ENCODE measurements at places on chromosomes 1 and 21. TPM values are rescaled to one million over a fixed set of nuclear protein-coding genes. Genes with fewer than 3 reads are reported as not detected.

Gene ELAVL4
- total RNA-seq, result 91.4 TPM

Gene ARHGEF16
- 0.16 TPM for total RNA-seq

Gene GBP1
- 1.9 TPM for total RNA-seq

Gene AMY1A
- total RNA-seq, result not detected

Gene GPR37L1
- 1.1 TPM for total RNA-seq

Gene TFF2
- not detected for total RNA-seq

Gene PKLR
- not detected for total RNA-seq

Gene KRTAP11-1
- not detected for total RNA-seq

Gene NASP
- 87.5 TPM for total RNA-seq

Gene SPATA17
- total RNA-seq, result 4.7 TPM

Gene TTLL7
- 215 TPM for total RNA-seq

Gene KPRP
- not detected for total RNA-seq

Gene S100A13
- total RNA-seq, result 5.3 TPM

Gene C1orf141
- not detected for total RNA-seq

Gene ZFP69B
- total RNA-seq, result 22.0 TPM

Gene OR2T33
- not detected for total RNA-seq

Gene KCNJ15
- under 0.01 TPM for total RNA-seq

Gene CFAP126
- total RNA-seq, result 0.31 TPM

Gene ODR4
- total RNA-seq, result 71.0 TPM

Gene DLGAP3
- 3.1 TPM for total RNA-seq

Gene ITGB3BP
- total RNA-seq, result 36.8 TPM

Gene OLFM3
- 32.4 TPM for total RNA-seq

Gene CLCA2
- under 0.01 TPM for total RNA-seq

Gene PLA2G2C
- not detected for total RNA-seq

Gene NTRK1
- total RNA-seq, result not detected

Gene C1orf116
- not detected for total RNA-seq

Gene LRRC38
- total RNA-seq, result not detected

Gene PPIAL4G
- 0.31 TPM for total RNA-seq

Gene VAV3
- total RNA-seq, result 2.8 TPM

Gene S100A8
- 3.9 TPM for total RNA-seq

Gene OR6Y1
- not detected for total RNA-seq

Gene KRTAP10-2
- total RNA-seq, result not detected

Gene PER3
- total RNA-seq, result 3.3 TPM

Gene MAP1LC3C
- total RNA-seq, result 0.78 TPM

Gene RHBDL2
- total RNA-seq, result not detected

Gene PTPRF
- 37.6 TPM for total RNA-seq

Gene ZBTB8A
- total RNA-seq, result 38.1 TPM

Gene RALGPS2
- total RNA-seq, result 91.1 TPM

Gene RGS5
- 15.8 TPM for total RNA-seq

Gene CFHR1
- total RNA-seq, result 0.94 TPM

Gene PACC1
- 25.4 TPM for total RNA-seq

Gene PRELP
- 0.16 TPM for total RNA-seq

Gene WDTC1
- 20.9 TPM for total RNA-seq

Gene APP
- total RNA-seq, result 354 TPM
